ENCODE measurements at places on chromosomes 12 and 14.

DNA sequence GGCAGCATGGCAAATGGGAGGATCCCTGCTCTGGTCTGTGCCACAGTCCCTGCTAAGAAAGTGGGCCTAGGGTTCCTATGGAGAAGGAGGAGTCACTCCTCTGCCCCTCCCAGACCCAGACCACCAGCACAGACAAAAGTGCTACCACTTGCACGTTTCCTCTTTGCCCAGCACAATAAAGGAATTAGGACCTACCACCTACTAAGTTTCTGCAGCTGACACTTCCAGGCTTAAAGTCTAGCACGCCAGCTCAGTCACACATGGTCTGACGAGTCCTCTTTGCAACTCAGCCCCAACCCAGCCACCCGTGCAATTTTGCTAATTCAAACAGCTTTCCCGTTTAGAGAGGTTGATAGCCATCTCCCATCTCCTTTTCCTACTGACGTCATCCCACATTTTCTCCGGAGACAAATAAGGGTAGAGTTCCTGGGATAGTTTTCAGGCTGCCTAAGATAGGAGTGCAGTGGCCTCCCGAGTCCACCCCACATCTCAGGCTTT, 66.2 kb upstream of the PTGR2 start:
- no peak for DNase-seq

GRCh38 chr14:100885617-100886016, 17.9 kb downstream of the RTL1 start:
- DNase-seq: no peak

DNA sequence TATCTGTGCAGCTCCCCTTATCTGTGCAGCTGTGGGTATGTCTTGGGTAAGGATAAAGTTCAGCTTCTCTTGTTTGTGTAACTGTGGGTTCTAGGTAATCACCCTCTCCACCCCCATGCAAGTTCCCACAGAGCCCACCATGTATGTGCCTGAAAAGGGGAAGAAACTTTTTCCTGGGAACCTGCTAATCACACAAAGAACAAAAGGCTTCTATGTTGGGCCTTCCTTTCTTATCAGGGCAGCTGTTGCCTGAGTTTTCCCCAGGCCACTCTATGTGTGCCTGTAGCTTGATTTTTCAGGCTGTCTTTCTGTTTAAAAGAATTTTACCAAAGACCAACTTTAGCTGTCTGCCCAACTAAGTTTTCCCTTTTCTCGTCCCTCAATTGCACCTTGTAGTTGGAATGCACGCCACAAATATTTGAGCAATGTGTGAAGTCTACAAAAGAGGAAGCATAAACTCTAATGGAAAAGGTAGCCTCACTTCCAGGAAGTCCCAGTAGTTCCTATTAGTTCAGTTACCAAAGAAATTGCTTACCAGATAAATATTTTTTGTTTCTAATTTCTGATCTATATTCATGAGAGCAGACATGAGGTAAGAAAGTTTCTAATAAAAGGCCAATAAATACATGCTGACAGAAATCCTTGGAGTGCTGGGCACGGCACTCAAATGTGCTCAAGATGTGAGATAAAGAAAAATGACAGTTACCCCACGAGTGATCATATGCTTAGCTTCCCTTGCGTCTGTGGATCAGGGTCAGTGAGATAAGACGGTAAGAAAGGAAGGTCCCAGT, 2.7 kb upstream of the GALC start:
- DNase-seq: no peak

GRCh38 chr12:30026621-30027234, 243.0 kb upstream of the TMTC1 start:
- DNase-seq: no peak

DNA sequence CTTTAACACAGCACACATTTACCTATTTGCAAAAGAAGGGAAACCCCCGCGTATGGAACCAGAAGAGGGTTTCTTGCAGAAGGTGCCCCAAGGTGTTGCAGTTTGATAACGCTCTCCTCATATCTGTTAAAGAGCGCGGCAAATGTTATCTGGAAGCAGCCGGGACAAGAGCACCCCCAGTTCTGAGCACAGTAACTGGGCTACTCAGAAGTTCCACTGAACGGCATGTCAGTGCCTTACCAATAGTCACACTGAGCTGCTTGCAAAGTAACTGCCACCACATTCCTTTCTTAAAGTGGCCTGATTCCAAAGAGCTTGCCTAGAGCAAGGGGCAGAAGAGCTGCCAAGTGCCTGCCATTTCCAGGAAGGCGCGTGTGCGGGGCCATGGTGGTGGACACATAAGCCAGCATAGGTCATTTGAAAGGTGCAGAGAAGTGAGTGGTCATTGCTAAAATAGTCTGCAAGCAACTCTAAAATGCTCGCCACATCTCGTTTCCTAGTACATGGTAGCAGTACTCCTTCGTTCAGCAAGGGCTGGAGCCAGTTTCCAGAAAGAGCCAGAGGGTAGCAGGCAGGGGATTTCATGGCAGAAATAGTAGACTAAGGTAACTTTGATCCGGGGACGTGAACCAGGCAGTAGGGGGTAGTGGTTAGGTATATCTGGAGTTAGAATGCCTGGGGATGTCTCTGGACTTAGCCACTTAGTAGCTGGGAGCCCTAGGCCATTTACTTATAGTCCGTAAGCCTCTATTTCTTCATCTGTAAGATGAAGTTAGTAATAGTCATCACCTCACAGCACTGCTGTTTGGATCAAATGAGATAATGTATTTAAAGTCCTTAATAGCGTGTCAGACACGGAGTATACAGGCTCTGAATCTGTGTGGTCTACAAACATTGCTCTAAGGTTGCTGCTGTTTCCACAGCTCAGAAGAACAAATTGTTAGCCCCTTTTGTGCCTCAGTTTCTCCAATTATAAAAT, 37.6 kb downstream of the SPTB start:
- no peak for DNase-seq

GRCh38 chr14:90383731-90384542, 12.9 kb upstream of the CALM1 start:
- DNase-seq: peak; percentile 35

DNA sequence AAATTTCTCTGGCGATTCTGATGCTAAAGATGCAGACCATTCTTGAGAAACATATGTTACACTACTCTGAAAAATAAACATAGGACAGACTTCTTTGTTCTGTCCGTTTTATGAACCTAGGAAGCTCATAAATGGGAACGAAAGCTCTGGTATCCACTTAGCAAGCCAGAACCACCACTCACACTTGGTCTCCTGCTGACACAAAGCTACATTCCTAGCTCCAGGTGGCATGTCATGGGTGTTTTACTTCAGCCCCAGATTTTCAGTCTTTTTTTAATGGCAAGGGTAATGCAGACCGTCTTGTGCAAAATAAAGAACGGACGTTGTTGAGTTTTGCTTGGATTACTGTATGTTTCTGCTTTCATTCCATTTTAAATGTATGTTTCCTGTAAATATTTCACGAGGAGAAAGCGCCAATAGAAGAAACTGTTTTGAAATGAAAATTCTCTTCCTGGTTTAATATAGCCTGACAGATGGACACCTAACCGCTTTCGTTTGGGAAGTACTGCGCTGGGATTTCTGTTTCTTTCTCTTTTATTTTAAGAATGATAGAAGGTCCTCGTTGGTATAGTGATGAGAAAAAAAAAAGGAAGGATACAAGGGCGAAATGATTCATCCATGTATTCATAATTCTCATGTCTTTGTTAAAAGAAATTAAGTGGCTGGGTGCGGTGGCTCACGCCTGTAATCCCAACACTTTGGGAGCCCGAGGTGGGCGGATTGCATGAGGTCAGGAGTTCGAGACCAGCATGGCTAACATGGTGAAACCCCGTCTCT, 871 bp upstream of the COQ5 start:
- no peak for DNase-seq

DNA sequence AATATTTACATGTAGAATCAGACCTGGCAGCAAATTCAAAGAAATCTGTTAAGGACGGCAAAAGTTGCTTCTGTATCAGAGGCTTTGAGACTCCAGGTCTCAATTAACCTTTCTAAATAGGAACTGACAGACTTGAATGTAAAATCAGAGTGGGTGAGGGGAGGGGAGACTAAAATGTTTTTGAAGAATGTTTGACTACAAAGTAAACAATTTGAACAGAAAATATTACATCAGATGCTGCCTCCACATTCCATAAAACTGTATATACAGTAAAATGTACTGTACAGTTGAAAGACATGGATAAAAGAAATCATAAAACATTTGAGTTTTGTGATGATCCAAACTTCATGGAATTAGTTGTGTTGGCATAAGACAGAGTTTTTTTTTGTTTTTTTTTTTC, 49.5 kb upstream of the POC1B start:
- DNase-seq: no peak

DNA sequence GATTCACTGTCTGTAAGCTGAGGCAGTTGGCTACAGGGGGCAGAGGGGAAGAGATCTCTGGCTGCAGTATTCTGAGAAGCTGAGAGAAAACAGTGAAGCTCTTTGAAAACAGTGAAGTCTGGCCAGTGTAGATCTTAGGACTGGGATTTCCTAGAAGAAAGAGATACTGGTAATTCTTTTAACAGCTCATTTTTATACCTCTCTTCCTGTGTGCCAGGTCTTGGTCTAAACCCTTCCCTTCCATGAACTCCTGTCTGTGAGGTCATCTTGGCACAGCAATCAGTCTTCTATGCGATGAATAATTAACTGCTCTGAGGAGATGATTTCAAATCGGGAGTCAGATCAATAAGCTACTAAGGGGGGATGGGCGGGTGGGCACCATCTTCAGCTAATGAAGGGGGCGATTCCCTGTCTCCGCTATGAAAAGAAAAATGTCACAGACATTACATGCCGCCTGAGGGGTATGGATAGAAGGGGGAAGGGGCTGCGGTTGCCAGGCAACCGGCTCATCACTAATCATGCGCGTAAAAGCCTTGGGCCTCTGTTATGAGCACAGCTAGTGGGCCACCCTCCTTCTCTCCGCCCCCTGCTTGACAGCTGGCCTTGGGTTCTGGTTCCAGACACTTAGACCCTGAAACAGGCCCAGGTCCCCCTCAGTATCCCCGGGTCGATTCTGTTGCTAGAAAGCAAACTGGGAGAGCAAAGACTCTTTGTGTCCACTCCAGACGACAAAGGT, 75.3 kb upstream of the CEP83 start:
- DNase-seq: no peak

DNA sequence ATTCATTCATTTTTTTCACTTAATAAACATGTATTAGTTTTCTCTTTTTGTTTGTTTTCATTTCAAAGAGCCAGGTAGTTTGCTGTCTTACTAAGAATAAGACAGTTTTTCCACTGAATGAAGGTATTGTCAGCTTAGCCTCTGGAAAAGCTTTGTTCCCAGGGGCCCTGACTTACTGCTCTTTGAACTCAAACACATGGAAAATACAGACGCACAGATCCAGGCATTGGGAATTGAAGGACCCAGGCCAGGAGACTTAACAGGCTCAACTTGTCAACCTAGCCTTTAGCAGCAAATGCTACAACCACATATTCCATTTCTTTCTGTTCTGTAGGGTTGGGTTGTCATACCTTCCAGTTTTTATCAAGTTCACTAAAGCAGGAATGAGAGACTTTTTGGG, 38.5 kb upstream of the SLCO1C1 start:
- no peak for DNase-seq

DNA sequence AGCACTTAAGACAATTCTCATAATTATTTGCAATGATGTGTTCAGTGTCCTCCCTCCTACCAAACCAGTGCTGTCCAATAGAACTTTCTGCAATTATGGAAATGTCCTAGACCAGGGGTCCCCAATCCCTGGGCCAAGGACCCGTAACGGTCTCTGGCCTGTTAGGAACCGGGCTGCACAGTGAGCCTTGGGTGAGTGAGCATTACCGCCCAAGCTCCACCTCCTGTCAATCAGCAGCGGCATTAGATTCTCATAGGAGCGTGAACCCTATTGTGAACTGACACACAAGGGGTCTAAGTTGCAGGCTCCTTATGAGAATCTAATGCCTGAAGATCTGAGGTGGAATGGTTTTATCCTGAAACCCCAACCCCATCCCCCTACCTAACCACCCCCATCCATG, 3.9 kb downstream of the SVOP start:
- no peak for DNase-seq

DNA sequence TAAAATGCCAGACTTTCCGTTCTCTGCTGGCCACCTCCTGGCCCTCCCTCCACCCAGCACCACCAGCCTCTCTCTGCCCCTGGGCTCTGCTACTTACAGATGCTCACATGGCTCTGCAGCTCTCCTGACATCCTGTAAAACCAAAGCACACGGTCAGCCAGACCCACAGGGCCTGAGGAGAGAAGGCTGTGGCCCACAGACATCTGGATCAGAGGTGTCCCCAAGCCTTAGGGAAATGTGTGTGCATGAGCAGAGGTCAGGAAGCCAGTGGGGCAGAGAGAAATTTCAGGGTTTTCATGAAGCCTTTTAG, 11.5 kb downstream of the KRT77 start:
- no peak for DNase-seq

DNA sequence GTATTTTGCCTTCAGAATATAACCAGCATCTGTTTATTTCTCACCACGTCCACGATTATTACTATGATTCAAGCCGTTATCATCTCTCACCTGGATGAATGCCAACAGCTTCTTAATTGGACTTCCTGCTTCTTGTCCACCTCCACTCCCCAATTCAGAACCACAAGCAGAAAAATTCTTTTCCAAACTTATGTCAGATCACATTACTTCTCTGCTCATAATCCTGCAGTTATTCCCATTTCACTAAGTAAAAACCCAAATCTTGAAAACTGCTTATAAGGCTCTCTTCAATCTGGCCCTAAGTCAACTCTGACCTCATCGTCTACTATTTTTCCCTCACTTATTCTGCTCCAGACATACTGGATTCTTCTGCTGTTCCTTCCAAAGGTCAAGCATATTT, 2.0 kb downstream of the CRY1 start:
- DNase-seq: no peak

DNA sequence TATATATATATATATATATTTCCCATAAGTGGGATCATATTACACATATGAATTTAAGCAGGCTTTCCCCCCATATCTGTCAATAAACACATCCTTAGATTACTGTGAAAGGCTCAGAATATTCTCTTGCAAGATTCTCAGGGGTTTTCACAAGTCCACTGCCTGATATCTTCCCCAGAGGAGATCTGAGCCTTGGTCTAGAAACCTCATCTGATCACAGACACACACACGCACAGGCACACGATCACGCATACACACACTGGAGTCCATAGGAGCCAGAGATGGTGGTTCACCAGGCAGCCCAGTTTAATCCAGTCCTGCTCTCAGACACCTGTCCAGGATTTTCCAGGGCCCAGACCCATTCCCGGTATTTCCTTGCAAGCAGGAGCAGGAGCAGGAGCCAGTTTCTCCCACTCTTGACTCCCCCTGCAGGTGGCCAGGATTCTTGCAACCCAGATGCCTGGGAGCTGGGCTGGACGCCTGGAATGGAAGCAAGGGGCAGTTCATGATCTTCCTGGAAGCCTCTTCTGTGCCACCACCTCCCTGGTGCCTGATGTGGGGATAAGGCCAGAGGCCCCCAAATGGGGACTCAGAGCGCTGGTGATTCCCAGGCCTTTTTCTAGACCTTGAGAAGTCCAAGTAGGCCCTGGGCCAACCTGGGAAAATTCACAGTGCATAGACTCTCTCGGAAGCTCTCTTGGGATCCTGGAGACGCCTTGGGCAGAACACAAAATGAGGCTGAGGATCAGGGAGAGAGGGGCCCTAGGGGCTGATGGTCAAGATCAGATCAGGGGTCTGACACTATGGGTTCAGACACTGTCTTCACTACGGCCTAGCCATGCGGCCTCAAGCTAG, 16.5 kb upstream of the KRT78 start:
- DNase-seq: no peak
